C1 segment of cervical spinal cord (tissue), 14 donors: ENCODE measurements at places on chromosomes 3 and 15.

DNA sequence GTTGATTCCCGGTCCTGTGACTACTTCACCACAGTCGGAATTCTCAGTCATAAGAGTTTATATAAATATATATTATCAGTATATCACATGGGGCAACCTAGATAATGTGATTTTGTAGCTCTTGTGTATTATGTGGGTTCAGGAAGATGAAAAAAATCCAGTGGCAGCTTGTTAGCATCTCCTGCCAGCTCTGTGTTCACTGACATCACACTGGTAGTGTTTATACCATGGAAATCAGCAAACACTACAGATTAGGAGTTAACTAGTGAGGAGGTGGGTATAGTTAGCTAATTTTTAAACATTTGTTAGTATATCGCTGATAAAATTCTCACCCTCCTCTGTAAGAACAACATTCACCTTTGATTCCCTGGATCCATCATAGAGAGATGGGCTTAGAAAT lies 44.5 kb upstream of the KCNMB2 start:
- no peak for DNase-seq

- no peak for DNase-seq
These were observed 106.5 kb upstream of the SLC4A7 start for GRCh38 chr3:27590437-27591298.

- DNase-seq, result no peak
These were observed 6.0 kb downstream of the NCBP2 start for GRCh38 chr3:196936288-196936687.

- no peak for DNase-seq
These were observed 75.6 kb upstream of the GOLGA8B start for GRCh38 chr15:34659056-34659455.

- DNase-seq, result no peak
These were observed 243.3 kb downstream of the FAM43A start for GRCh38 chr3:194928831-194929577.

DNA sequence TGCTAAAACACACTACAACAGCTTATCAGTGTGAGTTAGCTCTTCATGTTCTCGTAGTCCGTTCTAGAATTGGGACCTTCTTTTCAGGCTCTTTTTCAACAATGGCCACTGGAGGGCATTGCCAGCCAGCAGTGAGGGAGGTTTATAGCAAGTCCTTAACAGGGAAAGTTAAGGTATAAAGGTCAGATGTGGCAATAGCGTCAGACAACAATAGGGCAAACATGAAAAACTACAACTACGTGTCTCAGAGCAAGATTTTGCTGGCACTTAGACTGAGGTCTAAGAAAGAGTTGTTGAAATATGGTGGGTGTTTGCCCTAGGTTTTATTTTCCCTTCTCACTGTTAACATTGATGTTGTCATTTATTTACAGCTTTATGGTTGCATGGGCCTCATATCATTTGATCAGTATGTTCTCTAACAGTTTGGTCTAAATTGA lies 161.4 kb downstream of the GMNC start:
- DNase-seq, result no peak
